GM12865 (cell line): ENCODE measurements at places on chromosomes 5 and 9.
A peak's percentile ranks its signal among the peaks of the same experiment; 100 is the strongest.

DNA sequence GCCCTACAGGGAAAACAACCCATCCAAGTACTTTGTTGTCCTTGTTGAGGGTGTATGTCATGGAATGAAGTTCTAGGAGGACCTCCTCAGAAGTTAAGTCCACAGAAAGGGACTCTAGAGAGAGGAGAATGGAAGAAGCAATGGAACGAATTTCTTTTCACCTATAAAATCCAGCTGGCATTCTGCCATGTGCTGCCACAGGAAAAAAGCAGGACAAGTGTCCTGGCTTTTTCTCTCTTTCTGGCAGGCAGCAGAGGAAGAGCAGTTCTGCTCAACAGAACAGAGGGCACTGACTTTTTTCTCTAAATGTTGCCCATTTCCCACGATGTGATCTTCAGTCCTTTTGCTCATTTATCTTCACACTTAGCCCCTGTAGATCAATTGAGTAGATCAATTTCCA lies 240.8 kb downstream of the MCTP1 start:
- DNase-seq = no peak

DNA sequence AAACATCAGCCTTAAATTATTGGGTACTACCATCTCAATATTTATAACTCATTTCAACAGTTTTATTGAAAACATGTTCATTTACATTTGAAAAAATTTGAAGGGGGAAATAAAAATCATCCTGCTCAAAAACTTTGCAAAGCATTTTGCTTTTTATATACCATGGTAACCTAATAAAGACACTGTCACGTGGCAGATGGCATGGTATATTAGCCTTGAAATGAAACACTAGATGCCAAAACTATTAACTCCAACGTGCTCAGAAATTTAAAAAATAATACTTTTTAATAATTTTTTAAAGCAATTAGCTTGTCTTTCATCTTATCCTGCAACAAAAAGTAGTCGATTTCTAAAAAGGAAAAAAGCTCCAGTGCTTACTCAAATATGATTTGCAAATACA lies 88.6 kb upstream of the NFIB start:
- no peak for DNase-seq

DNA sequence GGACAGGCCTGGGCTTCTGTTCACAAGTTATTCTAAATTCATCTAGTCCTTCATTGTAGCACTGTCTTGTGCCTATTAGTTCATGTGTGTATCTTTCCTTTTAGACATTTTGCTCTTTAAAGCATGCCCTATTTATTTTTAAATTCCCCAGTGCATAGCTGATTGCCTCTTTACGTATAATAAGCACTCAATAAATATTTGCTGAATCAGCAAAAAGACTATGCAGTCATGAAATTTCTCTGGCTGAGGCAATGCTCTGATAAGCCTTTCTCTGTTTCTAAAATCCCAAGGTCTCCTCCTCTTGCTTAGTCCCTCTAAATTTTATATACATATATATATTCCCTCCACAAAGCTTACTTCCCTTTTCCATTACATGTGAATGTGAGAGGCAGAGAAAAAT lies 315.9 kb upstream of the PCSK5 start:
- no peak for DNase-seq

GRCh38 chr5:124544366-124545055 lies 201.9 kb downstream of the ZNF608 start:
- DNase-seq = peak; percentile 87

- no peak for DNase-seq
These were observed 35.9 kb upstream of the PCSK1 start for GRCh38 chr5:96468956-96469355.

GRCh38 chr5:123647066-123647465 lies 135.1 kb downstream of the CSNK1G3 start:
- no peak for DNase-seq

DNA sequence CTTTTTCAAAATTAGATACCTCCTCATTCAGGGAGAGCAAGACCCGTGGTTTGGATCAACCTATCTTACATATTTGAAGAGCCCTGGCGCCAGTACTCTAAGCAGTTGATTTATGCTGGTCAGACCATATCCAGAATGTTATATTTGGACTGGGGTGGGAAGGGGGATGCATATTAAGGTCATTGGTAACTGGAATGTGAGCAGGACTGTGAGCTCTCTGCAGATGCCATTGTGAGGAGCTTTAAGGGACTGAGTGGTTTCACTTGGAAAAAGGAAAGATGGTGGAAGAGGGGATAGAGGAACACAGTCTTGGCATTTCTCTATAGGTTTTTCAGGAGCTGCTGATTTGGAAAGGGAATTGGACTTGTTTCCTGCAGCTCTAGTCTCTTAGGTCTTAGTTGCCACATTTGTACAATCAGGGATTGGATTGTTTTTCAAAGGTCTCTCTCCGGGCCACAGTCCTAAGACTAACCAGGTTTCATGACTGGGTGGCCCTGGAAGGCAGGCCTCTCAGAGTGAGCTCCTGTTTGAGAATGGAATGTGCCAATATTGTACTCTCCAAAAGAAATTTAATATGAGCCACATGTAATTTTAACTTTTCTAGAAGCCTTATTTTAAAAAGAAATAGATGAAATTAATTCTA lies 25.8 kb upstream of the F2R start:
- no peak for DNase-seq

GRCh38 chr9:81266674-81267073 lies 422.7 kb downstream of the TLE1 start:
- no peak for DNase-seq
